Activated CD4-positive, CD25-positive, alpha-beta regulatory T cell treated with anti-CD3 and anti-CD28 coated beads, Interleukin-2, amount 50 U/mL, for 72 hours (primary cell): ENCODE measurements at places on chromosomes 3 and 15.

- DNase-seq, result no peak
Observed at GRCh38 chr3:124292329-124292728, 300.4 kb upstream of the ROPN1 start.

- peak; percentile 77 for DNase-seq
Observed at GRCh38 chr3:197949778-197950676, at the start of gene RPL35A. TSS of gene RPL35A (plus strand) at chr3:197950190. CDS start at chr3:197950968, 778 bp downstream.

DNA sequence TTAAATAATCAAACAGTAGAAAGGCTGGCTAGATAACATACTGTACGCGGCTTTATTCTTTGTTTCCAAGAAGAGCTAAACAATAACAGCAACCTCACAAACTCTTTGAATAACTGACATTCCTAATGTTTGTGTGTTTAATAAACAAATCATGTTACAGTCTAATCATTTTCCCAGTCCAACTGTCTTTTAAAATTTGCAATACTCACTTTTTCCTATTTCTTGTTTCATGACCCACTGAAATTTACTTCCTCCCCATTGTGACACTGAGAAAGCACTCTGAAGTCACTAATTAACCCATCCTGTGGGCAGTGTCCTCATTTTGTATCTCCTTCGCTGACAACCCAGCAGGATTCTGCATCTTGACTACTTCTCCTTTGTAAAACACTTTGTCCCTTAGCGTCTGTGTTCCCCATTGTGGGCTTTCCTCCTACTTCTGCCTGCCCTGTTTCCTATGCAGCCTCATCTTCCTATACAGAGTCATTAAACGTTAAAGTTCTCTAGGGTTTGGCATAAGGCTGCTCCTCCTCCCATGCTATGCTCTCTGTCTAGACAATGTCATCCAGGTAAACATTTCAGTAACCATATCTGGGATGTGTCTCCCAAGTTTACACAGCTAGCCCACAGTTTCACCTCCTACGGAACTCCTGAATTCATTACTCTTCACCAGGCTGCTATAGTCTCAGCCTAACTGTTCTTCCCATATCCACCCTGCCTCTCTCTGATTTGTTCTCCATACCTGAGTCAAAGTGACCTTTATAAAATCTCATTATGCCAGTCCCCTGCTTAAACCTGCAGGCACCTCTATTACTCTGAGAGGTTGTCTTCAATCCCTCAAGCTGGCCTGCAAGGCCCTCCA is 148.9 kb downstream of the GREM1 start:
- DNase-seq, result no peak

- no peak for DNase-seq
Observed at GRCh38 chr3:152843955-152844354, 9.0 kb downstream of the P2RY1 start.

- no peak for DNase-seq
Observed at GRCh38 chr3:50289130-50289529, 3.1 kb downstream of the IFRD2 start.

- DNase-seq, result no peak
Observed at GRCh38 chr3:47503033-47503432, 10.5 kb downstream of the ELP6 start.

DNA sequence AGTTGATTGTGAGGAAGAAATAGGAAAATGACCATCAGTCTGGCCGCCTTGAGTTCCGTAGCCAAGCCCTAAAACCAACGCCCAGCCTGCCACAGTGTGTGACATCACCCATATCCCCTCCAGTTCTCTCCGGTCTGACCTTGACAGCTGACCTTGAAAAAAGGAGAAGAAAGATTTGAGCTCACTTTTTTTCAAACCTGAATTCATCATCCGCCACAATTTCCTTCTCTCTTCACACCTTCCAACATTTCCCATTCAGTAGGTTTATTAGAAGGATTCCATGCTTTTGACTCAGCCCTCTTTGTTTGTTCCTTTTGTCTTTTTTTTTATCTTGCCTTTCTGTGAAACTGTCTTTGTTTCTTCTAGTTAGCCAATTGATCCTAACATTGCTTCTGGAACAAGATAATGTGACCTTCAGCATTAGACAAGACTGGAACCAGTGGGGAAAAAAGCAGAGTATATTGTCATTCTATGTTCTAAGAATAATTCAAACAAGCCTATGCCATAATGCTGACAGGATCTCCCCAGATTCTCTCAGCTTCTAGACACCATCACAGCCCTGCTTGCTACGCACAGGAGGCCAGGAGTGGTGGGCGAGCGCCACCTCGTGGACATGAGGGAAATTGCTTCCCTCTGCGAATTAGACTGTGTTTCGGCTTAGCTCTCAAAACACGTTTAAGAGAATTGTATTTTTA is 283.1 kb downstream of the FGF12 start:
- peak; percentile 49 for DNase-seq

DNA sequence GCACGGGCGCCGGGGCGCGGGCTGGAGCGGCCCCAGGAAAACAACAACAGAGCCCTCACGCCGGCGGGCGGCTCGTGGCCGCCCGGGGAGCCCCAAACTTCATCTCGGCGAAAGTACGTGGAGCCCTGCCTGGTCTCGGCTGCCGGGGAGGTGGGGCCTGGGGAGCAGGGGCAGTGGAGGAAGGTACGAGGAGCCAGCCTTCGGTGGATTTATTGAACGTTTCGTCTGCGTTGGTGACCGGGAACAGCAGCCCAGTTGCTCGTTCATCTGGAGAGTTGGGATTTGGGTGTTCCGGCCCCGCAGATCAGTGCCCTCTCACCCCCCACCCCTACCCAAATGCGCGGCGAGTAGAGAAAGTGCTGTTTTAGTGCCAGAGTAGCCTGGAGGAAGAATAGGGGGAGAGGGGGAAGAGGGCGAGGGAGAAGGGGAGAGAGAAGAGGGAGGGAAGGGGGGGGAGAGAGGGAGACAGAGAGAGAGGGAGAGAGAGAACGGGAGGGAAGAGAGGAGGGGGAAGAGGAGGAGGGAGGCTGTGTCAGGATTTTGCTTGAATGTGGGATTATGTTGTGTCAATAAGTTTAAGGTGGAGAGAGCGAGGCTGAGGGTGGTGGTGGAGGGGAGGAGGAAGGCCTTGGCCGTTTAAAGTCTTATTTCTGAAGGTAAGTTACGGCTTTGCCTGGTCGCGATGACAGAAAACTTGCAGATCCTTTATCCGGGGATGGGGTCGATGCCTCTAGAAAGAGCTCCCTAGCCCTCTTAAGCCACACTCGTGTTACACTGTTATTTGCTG is 970 bp downstream of the BBX start:
- peak; percentile 63 for DNase-seq

DNA sequence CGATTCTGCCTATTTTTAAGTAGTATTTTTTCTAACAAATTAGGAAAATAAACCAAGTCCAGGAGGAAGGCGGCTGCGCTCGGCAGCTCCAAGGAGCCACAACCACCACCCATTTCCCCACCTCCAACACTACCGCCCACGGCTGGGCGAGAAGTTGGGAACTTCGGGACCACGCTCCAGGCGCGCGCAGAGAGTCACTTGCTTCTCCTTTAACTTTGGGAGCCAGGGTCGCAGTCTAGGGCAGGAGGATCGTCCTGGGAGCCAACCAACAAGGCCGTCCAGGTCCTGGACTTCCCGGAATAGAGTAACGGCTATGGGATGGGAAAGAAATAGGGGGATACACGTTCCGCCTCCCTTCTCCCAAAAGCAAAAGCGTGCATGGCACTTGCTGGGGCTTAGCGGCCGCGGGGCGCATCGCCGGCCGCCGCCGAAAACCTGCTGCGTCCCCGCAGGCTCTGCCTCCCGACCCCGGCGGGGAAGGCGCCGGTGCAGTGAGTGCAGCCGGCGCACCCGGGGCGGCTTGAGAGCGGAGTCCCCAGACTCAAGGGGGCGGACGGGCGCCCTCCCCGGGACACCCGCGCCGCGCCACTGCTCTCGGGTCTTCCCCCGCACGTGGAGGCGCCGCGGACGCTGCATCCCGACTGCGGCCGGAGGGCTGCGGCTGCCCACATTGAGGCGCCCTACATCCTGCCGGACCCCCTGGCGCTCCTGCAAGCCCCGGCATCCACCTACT is 699 bp downstream of the MEGF11 start:
- peak; percentile 34 for DNase-seq

DNA sequence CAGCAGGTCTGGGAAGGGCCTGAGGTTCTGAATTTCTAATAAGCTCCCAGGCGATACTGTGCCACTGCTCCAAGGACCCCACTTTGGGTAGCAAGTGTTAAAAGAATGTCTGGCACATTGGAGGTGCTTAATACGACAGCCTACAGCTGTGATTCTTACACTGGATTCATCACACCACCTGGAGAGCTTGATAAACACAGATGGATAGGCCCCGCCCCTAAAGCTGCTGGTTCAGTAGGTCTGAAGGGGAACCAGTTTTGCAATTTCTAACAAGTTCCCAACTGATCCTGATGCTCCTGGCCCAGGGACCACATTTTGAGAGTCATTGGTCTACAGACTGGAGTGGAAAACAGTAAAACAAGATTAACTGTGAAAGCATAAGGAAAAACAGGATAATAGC is 124.8 kb upstream of the ST8SIA2 start:
- DNase-seq, result no peak

DNA sequence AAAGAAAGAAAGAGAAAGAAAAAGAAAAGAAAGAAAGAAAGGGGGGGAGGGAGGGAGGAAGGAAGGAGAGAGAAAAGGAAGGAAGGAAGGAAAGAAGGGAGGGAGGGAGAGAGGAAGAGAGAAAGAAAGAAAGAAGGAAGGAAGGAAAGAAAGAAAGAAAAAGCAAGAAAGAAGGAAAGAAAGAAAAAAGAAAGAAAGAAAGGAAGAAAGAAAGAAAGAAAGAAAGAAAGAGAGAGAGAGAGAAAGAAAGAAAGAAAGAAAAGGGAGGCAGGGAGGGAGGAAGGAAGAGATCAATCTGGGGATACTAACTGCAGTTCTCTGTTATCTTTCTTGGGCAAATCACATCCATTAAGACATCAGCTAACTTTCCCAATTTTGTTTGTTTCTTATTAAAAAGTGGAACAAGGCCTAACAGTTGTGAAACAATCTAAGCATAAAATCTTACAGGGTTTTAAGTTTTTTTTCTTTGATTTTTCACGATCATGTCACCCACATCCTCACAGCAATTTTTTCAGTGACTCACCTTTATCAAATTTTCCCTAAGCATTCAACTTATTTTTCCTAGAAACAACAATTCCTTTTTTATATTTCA is 36.8 kb downstream of the TBC1D2B start:
- no peak for DNase-seq

DNA sequence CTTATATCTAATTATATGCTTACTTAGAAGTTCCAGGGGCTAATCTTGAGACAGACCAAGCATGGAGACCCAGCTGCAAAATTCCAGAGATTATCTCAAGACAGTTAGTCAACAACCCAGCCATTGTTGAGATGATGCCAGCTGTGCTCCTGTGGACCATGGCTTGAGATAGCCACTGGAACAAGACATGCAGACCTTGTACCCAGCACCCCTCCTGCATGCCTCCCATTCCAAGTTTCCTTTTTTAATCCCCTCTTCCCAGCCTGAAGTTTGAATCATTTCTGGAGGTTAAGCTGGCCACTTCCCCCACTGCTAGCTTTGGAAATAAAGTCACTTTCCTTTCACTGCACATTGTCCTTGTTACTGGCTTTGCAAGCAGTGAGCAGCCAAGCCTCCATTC is 53.8 kb downstream of the IMPG2 start:
- no peak for DNase-seq

GRCh38 chr15:64808785-64809453 is 16.5 kb downstream of the PIF1 start:
- DNase-seq, result no peak

DNA sequence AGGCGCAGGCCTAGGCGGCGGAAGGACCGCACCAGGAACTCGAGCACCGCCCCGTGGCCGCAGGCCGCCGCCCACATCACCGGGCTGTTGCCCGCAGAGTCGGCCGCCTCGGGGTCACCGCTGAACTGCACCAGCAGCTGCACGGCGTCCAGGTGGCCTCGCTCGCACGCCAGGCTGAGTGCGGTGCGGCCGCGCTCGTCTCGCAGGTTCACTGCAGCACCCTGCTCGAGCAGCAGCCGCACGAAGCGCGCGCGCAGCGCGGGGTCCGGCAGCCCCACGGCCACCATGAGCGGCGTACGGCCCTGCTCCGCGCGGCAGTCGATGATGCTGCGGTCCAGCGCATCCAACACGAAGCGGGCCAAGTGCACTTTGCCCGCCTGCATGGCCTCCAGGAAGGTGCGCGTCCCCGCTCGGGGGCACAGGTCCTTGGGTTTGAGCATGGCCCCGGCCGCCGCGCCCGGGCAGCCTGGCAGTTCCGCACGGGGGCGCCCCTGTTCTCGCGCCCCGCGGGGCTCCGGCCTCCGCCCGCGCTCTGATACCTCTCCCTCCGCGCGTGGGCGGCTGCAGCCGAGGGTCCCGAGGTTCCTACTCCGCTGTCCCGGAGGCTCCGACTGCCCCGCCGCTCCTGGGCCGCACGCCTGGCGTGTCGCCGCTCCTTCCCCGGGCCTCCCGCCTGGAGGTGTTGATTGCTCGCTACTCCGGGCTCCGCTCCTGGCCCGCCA is 556 bp downstream of the ANKRD63 start:
- peak; percentile 56 for DNase-seq

DNA sequence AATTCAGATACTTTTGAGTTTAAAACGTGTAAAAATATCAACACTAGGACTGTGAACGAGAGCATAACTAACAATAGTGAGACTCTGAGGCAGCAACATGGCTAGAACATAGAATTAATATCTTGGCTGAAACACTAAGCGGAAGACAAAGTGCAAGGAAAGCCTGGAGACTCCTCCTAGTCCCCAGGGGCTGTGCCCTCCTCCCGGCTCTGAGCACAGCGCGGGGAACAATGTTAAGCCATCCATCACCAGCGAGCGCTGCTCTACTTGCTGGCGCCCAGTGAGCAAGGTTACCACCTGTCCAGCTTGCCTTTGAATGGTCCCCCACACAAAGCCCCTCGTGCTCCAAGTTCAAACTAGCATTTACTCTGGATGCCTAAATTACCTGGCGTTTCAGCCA is 436.9 kb downstream of the FOXP1 start:
- DNase-seq, result no peak

GRCh38 chr3:42157540-42158538 is 66.7 kb downstream of the TRAK1 start:
- no peak for DNase-seq

DNA sequence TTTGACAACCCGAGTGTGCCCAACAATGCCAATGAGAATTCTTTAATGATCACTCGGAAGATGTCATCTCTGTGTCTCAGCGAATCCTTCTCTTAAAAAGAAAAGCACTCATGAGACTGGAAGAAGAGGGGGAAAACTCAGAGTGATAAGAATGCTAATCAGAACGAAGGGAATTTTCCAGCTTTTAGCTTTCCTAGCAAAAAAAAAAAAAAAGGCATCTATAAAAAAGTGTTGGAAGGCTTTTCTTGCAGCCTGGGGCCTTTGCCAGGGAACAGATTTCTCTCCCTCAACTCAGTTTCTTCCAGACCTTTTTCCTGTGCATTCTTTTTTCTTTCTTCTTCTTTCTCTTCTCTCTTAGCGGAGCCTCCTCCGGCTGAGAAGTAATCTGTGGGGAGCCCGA is 80.5 kb upstream of the NEO1 start:
- DNase-seq, result no peak

- DNase-seq, result peak; percentile 44
Observed at GRCh38 chr3:38479431-38480092, 16.6 kb upstream of the EXOG start.
